ENCODE measurements at places on chromosomes 6 and 20.
A peak's percentile ranks its signal among the peaks of the same experiment; 100 is the strongest.

DNA sequence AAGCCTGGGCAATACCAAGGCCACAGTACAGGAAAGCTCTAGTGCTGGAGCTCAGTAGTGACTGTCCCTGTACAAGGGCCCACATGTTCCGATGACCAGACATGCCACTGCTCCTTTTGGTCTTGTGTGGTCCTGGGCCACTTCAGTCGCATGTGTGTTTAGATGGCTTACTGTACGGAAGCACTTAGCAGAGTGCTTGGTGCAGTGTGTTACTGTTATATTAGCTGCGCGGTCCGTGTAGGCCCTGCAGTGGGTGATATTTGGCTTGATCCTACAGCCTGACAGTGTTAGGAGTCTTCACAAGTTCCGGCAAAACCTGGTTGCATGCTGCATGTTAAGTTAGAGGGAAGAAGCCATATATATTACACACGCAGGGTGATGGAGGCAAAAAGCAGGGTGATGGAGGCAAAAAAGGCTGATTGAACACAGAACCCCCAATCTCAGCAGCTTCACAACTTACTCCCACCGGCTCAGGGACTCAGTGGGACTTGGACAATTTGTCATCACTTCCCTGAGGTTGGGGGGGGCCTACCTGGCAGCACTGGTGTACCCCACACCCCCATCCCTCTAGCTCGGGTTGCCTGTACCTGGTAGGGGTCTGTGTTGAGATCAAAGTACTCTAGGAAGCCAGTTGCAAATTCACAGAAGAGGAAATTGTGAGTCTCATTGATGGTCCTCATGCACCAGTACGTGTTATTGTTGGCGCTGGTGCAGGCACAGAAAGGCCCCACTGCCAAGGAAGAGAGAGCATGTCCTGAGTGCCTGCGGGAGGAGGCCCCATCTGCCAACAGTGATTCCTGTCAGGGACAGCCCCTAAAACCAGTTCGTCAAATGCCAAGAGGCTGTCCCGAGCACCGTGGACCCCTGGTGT lies 122.6 kb downstream of the SULF2 start:
- no peak for DNase-seq

- DNase-seq = no peak
These were observed 21.6 kb upstream of the CHRNA4 start for GRCh38 chr20:63382551-63383300.

- DNase-seq = no peak
These were observed 139.0 kb upstream of the JAG1 start for GRCh38 chr20:10812759-10813327.

DNA sequence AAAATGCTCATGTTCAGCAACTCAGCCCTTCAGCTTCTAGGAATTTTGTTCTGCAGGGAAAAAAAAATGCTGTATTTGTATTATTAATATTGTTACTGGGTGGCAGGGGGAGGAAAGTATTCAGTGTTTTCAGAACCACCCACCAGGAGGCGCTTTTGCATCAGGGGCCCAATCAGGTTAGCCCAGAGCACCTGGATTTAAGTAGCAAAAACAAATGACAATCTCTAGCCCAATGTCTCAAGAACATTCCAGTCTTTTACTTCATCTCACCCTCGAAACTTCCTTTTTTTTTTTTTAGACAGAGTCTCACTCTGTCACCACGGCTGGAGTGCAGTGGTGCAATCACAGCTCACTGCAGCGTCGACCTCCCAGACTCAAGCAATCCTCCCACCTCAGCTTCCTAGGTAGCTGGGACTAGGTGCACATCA lies 635 bp upstream of the C20orf203 start:
- peak; percentile 65 for DNase-seq

DNA sequence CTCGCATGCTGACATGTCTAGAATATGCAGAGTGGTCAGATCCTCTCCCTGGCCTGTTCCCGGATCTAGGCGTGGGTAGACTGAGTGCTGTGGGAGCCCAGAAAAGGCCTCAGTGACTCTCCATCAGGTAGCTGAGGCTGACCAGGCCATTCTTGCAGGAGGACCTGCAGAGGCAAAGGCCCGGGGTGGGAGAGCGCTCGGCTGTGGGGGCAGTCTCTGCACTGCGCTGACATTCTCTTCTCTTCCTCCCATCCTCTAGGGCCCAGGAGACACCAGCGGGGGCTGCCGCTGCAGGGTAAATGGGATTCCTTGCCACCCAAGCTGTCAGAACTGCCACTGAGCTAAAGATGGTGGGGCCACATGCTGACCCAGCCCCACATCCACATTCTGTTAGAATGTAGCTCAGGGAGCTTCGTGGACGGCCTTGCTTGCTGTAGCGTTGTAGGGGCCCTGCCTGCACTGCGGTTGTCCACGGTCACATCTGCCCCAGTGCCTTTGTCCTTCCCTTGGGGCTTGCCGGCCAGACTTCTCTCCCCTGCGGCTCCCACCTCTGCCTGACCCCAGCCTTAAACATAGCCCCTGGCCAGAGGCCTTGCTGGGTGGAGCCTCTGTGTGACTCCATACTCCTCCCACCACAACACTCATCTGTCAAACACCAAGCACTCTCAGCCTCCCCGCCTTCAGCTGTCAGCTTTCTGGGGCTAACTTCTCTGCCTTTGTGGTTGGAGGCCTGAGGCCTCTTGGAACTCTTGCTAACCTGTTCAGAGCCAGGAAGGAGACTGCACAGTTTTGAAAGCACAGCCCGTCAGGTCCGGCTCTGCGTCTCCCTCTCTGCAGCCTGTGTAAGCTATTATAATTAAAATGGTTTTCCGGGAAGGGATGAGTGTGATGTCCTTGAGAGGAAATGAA lies 22.2 kb downstream of the RBCK1 start:
- DNase-seq = no peak

DNA sequence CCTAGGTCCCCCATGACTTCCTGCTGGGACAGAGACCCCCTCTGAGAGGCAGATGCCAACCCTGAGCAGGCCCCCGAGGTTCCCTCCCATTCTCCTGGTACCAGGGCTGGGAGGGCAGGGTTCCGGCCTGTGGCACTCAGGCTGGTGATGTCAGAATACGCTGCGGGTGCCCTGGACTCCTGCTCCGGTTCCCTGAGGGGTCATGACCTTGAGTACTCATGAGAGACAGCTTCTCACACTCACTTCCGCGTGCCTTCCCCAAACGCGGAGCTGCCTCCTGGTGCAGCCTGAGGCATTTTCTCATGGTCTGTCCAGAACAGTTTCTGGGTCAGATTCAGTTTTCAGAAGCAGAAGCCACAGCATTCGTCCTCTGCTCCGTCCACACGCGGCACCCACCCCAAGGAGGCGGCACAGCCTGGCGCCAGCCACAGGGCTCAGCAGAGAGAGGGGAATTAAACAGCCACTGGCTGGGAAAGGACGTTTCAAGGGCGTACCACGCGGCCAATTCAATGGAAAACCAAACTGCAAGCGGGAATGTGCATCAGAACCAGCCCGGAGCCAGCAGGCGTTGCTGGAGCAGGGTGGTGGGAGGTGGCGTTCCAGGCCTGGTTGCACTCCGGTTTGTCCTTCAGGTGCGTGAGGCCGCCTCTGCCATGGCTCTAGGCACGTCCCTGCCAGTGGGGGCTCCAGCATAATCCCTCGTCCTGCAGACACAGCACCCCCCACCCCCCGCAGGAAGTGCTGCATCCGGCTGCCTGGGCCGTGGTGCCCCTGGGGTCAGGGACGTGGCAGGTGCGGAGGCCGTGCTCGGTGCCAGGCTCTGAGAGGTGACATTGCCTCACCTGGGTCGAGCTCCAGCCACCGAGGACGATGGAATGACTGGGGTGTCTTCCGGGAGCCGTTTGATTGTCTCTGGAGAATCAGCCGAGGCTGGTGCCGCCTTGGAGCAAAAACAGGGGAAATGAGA lies 58.3 kb upstream of the BHLHE23 start:
- no peak for DNase-seq

GRCh38 chr6:91412532-91412931 lies 825.7 kb upstream of the MAP3K7 start:
- no peak for DNase-seq

DNA sequence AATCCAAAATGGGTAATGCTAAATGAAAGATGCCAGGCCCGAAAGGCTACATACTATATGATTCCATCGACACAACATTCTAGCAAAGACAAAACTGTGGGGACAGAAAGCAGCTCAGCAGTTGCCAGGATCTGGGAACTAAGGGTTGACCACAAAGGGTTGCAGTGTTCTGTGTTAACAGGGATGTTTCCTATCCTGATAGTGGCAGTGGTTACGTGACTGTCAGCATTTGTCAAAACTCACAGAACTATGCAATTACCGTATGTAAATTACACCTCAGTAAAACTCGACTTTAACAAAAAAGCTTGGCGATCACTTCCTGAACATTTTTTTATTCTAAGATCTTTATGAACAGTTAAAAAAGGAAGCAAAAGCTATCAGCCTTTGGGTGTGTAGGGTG lies 83.9 kb downstream of the BANF2 start:
- no peak for DNase-seq

DNA sequence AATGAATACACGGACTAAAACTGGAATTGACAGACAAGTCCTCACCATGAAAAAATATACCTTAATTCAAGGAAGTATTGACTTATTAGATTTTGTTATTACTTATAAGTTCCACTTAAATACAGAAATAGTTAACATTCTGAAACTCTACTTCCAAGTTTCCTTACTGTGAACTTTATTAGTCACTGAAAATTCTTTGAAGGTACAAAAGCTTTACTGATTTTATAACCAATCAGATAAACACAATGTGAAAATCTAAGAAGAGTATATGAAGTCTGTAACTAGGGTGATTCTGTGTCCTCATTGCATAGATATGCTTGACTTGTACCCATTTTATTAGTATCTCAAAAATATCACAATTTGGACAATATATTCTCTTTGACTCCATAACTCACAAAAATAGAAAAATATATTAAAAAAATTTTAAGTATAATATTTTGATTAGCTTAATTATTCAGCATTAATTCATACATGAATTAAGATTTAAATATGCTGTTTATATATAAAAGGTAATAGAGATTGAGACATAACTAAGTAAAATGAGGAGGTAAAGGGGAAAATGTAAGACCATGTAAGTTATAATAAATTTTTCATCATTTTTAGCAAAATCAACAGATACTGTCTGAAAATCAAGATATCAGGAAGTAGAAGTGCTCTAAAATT lies 6.6 kb downstream of the NAPB start:
- no peak for DNase-seq

GRCh38 chr20:1888796-1889463 lies 6.3 kb upstream of the SIRPA start:
- DNase-seq = no peak

GRCh38 chr20:51541189-51542032 lies 1.1 kb downstream of the NFATC2 start:
- no peak for DNase-seq

DNA sequence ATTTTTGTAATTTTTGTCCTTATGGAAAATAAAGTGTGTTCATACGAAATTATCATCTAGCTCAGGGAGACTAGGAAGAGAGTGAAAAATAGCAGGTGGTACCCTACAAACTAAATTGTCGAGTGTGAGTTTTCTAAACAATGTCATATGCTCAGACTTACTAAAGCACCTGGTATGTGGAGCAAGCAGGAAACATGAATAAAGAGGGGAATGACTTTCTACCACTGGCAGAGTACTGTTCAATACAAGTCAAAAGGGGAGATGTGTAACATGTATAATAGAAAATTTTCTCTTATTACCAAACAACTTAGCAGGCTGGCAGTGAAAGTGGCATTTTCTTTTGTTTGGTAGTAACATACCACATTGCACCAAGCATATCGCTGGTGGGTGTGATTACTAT lies 36.1 kb downstream of the CTNNBL1 start:
- DNase-seq = no peak

GRCh38 chr20:5807431-5807830 lies 57.2 kb downstream of the SHLD1 start:
- no peak for DNase-seq

GRCh38 chr6:19838442-19839236 lies 1.5 kb downstream of the ID4 start:
- DNase-seq = peak; percentile 18

DNA sequence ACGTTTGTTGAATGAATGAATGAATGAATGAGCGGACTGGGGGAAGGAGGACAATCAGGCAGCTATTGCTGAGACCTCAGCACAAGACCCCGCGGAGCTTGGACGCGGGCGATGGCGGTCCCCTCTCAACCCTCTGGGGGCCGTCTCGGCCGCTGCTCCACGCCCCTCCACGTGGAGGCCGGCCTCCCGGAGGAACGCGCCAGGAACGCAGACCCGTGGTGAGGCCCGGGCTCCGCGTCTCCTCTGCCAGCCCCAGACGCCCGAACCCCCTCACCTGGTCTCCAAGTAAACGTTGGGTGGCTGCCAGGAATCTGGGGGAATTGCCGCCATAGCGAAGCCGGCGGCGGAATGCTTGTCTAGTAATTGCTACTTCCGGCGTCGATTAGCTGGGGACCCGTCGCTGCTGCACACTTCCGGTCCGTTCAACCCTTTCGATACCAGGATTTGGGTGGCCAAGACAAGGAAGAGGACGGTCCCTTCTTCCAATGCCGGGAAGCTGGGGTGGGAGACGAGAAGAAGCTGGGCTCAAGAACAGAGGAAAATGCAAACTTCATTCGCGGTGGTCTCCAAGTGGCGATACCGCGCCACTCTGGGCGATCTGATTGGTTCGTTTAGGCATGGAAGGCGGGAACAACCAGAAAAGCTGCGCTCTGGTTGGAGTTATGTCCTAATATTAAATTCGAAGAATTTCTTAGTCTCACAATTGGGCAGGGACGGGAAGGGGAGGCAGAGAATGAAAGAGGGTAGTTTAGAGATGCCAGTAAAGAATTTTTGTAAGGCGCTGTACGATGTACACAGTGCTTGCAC lies at the start of gene PPIL1:
Gene PPIL1, minus strand, starts transcription at position 361 of the 807 bp plus-strand sequence. Its CDS starts 31 bp downstream, at position 330.
- DNase-seq = peak; percentile 76

DNA sequence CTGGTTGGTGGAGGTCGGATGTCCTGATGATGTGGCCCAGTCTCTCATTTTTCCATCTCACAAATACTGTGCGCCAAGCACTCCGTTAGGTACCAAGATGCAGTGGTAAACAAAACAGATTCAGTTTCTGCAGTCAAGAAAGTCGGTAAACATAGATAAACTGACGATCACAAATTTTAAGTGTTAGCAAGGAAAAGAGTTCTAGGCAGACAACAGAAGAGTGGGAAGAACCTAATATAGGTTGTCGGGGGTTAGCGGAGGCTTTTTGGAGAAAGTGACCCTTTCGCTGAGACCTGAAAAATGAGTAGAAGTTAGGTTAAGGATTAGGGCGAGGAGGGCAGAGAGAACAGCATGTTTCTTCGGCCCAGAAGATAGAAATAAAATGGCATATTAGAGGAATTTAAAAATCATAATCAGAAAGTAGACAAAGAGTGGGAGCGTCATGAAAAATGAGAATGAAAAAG lies 514 bp downstream of the ORC3 start:
- no peak for DNase-seq

DNA sequence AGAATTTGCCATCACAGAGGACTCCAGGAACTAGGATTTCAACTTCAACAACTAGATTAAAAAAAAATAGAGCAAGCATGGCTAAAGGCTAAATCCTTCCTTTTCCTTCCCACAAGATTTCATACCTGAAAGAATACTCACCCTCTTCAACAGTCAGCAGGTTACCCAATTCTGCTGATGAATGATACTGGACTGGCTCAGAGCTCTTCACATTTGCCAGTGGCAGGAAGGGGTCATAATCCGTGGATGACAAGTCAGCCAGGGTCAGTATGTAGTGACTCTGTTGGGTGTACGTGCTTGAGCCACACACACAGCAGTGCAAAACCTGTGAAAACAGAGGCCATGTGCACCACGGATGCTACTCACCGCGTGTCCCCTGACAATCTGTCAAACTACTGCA lies 152.9 kb downstream of the INSM1 start:
- DNase-seq = no peak

- DNase-seq = no peak
These were observed 46.8 kb downstream of the RANBP9 start for GRCh38 chr6:13664703-13665352.

GRCh38 chr6:147752689-147753403 lies 244.4 kb downstream of the SAMD5 start:
- no peak for DNase-seq

- no peak for DNase-seq
These were observed 359.4 kb downstream of the CD83 start for GRCh38 chr6:14476793-14477531.
